ENCODE measurements at places on chromosomes 2 and 18. TPM values are rescaled to one million over a fixed set of nuclear protein-coding genes. Genes with fewer than 3 reads are reported as not detected.

The GPC1 gene
- total RNA-seq = 13.9 TPM

- DNase-seq = no peak
Measured at GRCh38 chr18:27185025-27185763, at the start of gene CHST9. Gene CHST9 (minus strand): TSS chr18:27185308. CDS start chr18:27142809, 42,499 bp downstream.

- DNase-seq = peak; percentile 6
Measured at GRCh38 chr2:65227020-65227455, 593 bp upstream of the ACTR2 start.

DNA sequence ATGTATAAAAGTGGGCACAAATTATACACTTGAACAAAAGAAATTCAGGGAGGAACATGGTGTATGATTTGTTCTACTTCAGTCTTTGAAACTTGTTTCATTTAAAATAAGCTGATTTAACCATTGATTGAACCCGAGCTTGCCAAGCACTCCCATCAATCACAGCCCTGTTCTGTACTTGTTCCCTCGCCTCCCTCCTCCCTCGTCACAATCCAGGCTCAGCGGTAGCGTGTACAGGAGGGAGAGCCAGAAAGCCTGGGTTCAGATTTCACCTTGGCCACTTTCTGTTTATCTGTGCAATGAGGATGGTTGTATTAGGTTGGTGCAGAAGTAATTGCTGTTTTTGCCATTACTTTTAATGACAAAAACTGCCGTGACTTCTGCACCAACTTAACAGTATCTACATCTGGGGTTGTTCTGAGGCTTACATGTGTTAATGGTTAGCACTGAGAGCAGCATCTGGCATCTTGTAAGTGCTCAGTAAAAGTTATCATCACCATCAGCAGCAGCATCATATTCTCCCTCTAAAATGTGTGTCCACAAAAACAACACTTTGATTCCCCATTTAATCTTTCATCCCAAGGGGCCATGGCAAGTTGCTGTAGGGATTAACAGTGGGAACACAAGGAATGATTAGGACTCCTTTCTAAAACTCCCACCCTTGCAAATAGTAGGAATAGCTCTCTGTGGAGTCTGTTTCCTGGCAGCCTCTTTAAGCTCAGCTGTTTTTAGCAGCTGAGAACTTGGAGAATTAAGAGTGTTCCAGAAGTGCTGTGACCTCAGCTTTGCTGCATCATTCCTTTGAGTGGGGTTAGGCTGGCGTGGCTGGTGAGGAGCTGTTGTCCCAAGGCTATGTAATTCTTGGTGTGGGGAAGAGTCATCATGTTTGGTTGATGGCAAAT, 4.7 kb downstream of the DPYSL5 start:
- no peak for DNase-seq

The CNTNAP5 gene
- total RNA-seq = not detected

Measured in RPMI7951 (cell line).